Bone marrow (tissue), 2 donors: ENCODE measurements at places on chromosomes 6 and 20.

GRCh38 chr6:73798592-73798991 is 102.6 kb downstream of the CD109 start:
- no peak for DNase-seq

DNA sequence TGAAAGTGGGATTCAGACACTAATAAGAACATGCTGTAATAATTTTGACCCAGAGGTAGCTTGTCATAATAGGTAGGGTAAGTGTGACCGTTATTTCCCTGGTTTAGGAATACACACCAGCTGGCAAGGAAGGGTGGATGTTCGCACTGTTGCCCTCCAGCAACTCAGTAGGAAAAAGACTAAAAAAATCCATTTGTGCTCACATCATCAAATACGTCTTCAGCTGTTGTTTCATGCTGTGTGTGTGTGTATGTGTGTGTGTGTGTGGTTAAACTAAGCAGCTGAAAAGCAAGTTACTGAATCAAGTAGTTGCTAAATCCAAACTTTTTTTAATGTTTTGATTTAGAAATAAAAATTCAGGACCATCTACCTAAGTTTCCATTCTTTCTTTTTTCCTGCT is 218.7 kb downstream of the TRDN start:
- DNase-seq, result no peak

- no peak for DNase-seq
These were observed 124.3 kb upstream of the TSHZ2 start for GRCh38 chr20:52847731-52848359.

DNA sequence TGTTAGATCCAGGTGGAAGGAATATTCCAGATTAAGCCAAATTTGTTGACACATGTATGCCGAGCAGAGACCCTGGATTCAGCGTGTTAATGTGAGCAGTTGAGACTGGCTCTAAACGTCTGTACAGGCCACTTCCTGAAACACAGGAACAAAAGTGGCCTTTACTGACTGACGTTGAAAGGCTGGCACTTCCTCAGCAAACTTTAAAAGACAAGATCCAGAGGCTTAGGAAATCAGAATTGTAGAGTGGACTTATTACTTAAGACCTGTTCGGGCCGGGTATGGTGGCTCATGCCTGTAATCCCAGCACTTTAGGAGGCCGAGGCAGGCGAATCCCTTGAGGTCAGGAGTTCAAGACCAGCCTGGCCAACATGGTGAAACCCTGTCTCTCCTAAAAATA is 125.7 kb upstream of the ARID1B start:
- no peak for DNase-seq

DNA sequence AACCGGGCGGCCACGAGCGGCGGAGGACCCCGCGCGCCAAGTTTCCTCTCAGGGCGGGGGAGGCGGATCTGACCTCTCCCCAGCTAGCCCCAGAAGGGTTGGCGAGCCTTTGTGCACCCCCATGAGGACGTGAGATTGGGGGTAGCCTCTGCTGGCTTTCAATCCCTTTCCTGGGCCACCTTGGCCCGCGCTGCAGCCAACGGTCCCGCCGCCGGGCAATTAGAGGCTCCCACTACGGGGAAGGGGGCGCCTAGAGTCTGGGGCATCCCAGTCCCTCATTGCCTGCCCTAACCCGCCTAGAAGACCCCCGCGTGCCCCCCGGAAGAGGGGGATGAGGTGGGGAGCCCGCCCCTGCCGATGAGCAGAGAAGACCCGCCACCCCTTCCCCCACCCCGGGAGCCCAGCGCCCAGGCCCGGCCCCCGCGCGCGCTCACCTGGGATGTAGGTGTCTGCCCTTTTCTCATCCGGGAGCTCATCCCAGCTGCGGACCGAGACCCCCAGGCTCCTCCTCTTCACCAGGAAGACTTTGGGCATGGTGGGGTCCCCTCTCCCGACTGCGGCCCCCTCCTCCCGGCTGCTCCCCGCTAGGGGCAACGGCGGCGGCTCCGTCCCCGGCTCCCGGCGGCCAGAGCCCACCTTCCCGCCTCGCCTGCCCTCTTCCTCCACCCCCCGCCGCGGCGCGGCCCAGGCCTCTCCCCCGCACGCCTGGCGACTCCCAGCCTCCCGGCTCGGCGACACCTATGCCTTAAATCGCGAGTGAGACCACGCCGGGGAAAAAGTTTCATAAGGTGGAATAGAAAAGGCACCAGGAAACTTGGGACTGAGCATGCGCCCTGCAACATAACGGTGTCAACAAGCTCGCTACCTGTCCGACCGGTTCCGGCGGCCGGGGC is at the start of gene OVOL2:
Gene OVOL2 (minus strand): TSS at position 816 of the 893 bp plus-strand sequence. CDS start 282 bp downstream, at position 534.
- no peak for DNase-seq

GRCh38 chr20:53611449-53611894 is 17.8 kb upstream of the ZNF217 start:
- DNase-seq, result no peak

GRCh38 chr6:125480571-125480970 is 178.8 kb upstream of the HDDC2 start:
- no peak for DNase-seq

GRCh38 chr6:154506991-154507898 is 3.2 kb downstream of the CNKSR3 start:
- DNase-seq, result no peak
